ENCODE measurements at places on chromosomes 1 and 21.
A peak's percentile ranks its signal among the peaks of the same experiment; 100 is the strongest.

DNA sequence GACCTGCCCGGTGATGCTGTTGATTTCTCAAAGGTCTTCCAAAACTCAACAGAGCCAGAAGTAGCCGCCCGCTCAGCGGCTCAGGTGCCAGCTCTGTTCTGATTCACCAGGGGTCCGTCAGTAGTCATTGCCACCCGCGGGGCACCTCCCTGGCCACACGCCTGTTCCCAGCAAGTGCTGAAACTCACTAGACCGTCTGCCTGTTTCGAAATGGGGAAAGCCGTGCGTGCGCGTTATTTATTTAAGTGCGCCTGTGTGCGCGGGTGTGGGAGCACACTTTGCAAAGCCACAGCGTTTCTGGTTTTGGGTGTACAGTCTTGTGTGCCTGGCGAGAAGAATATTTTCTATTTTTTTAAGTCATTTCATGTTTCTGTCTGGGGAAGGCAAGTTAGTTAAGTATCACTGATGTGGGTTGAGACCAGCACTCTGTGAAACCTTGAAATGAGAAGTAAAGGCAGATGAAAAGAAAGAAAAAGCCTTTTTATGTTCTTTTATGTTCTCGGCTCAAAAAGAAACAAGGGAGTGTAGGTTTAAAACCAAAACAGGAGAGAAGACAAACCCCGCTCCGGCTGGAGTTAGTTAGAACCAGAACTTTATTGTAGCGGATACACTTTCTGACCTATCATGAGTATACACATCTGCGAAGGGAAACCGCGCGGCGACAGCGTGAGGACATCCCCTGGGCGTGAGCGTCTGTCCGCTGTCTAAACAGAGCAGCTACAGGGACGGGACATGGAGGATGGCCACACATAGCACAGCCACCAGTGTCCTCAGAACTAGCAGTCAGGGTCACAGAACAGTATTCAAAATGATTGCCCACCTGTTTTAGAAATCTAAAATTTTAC lies 77.1 kb downstream of the PIK3CD start:
- no peak for DNase-seq

DNA sequence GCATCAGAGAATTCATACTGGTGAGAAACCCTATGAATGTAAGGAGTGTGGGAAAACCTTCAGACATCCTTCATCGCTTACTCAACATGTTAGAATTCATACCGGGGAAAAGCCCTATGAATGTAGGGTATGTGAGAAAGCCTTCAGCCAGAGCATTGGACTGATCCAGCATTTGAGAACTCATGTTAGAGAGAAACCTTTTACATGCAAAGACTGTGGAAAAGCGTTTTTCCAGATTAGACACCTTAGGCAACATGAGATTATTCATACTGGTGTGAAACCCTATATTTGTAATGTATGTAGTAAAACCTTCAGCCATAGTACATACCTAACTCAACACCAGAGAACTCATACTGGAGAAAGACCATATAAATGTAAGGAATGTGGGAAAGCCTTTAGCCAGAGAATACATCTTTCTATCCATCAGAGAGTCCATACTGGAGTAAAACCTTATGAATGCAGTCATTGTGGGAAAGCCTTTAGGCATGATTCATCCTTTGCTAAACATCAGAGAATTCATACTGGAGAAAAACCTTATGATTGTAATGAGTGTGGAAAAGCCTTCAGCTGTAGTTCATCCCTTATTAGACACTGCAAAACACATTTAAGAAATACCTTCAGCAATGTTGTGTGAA lies 12.8 kb downstream of the ZFP69B start:
- DNase-seq: no peak

DNA sequence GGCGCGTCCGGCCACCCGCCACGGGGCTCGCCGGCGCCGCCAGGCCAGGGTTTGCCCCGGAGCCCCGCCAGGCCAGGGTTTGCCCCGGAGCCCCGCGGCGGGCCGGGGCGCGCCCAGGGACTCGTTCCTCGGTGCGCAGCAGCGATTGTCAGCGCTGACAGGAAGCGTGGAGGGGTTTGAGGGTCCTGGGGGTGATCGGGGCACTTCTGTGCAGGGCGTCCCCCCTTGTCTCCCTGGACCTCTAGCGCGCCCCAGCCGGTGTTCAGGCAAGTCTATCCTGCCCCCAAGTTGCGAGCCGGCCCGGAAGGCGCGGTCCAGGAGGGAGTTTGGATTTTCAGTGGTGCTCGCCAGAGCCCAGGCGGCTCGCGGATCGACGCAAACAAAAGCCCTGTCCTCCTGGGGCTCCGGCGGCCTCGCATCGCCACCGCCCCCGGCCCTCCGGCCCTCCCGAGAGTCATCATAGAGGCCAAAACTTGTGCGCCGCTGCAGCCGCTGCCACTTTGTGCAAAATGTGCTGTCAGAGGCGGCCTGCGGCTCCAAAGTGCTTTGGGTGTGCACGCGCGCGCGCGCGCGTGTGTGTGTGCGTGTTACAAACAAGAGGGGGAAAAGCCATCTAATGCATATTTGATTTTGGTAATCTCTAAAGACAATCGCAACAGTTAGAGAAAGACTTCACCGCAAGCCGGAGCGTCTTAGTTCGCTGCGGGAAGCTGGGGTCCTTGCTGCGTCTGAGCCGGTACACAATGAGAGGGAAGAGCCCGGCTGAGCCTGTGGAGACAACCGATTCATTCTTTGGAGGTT lies 1.0 kb downstream of the ROR1 start:
- peak; percentile 28 for DNase-seq

DNA sequence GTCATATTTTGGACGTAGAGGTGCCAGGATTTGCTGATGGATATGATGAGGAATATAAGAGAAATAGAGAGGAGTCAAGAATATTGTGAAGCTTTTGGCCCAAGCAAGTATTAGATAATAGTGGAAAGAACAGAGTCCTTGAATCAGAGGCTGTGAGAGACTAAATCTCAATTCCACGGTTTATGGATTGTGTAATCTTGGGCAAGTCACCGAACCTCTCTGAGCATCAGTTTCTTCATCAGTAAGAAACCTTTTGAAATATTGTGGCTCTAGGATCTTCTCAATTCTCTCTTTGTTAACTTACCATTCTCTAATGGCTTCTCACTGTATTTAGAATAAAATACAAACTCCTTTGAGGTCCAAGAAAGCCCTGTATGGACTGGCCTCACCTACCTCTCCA lies 77.6 kb downstream of the RPS6KA1 start:
- no peak for DNase-seq

DNA sequence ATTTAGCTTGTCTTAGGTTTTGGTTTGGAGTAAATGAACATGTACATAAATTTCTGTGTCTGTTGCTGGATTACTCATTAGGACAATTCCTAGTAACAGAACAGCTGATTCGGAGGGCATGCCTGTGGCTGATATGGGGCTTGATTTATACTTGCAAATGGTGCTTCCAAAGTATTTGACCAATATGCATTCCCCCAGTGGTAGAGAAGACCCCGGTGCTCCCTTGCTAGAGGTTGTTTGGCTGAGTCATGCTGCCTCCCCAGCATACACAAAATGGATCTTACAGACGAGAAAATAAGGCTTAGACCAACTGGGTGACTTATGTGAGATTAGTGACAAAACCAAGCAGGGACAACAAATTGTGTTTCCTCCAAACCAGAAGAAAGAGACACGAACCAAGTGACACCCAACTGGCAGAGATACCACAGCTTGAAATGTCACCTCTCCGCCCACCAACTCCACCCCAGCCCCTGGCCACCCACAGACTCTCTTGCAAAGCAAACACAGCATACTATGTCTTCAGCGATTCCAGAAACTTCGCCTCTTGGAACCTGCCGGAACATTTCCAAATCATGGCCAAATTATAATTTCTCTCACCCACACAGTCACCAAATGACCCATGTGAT lies 75.9 kb upstream of the ETS2 start:
- no peak for DNase-seq

DNA sequence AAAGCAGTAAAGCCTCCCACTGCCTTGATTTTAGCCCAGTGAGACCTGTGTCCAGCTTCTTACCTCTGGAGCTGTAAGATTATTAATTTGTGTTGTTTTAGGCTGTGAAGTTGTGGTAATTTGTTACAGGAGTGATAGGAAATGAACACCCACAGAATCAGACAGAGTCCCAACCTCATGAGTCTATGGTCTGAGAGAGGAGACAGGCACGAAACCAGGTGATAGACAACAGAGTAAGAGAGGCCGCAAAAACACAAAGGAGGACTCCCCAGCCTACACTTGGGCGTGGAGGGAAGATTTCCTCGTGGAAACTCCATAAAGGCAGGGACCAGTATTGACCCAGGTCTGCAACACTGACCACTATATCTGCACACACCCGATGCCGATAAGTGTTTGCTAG lies 234.6 kb upstream of the JUN start:
- DNase-seq: no peak

DNA sequence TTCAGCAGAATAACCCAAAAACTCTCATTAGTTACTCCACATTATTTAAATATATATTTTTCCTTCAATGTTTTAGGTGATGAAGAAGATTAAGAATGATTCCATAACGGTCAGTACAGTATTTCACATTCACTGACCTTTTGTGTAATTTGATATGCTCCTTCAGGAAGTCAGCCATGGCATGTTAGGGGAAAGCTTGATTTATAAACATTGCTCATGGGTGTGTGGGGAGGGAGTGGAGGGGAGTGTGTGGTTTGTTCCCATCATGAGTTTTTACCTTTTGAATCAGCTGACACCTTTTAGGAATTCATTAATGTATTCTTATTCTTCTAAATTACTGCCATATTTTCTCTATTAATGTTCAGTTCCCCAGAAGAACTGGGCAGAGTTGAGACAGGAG lies 240.2 kb downstream of the ATG4C start:
- DNase-seq: no peak

GRCh38 chr1:236016782-236017400 lies 48.0 kb downstream of the NID1 start:
- DNase-seq: no peak

DNA sequence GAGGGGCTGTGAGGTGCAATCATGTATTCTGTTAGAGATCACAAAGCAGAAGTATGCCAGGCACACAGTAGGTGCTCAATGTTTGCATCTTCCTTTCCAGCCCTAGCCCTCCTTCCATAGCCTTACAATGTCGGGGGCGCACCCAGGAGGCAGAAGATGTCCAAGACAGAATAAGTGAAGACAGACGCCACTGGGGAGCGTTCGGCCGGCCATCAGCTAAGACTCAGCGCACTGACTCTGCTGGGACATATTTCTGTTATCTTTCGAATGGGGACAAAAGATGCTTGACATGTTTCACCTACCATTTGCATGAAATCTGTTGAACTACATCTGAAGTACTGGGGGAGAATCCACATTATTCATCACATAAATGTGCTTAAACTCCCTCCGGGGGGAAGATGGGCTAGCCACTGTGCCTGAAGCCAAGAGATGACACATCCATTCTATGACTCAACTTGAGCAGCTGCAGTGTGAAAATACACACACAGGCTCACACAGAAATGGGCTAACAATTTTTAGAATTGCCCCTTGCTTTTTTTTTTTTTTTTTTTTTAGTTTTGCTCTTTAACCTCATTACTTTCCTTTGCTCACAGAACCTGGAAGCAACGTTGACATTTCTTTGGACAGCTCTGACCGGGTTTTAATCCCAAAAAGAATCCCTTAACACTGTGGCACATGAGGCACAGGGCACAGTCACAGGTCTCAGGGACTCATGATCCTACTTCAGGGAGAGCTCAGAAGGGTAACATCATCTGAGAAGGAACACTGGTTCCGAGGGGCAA lies 7.9 kb downstream of the TIAM1 start:
- peak; percentile 57 for DNase-seq

DNA sequence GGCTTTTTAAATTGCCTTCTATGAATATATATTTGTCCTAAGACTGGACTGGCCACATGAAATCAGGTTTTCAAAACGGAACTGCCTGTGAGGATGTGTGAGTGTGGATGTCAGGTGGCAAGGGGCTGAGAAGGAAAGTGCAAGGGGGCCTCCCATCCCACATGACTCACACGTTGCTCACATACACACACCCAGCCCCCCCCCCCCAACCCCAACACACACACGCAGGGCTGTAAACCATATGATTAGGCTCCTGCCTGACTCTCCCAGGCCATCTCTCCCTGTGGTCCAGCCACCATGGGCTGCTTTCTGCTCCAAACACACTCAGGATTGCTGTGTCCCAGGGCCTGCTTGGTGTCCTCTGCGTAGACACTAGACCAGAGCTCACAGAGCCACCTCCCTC lies 22.4 kb downstream of the DEGS1 start:
- DNase-seq: no peak

DNA sequence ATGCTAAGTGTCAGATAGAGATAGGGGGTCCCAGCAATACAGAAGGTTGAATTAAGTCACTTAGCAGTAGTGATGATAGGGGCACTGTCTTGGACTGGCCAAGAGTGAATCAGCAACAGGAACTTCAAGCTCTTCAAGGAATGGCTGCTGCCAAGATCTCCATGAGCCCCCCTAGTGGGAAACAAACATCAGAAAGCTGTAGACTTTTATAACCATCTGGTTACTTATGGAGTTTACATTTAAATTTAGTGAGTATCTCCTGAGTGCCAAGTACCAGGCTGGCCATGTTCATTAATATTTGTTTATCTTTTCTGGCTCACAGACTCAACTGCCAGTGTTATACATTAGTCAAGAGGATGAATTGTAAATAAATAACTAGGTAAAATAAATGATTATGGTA lies 327.3 kb downstream of the TTLL7 start:
- DNase-seq: peak; percentile 85

- DNase-seq: no peak
Observed at GRCh38 chr1:182309631-182310351, 81.8 kb downstream of the GLUL start.

GRCh38 chr1:32200226-32201010 lies at the start of gene CCDC28B:
TSS of gene CCDC28B (plus strand) at chr1:32200595. CDS start at chr1:32201936, 1,341 bp downstream.
- DNase-seq: peak; percentile 58

DNA sequence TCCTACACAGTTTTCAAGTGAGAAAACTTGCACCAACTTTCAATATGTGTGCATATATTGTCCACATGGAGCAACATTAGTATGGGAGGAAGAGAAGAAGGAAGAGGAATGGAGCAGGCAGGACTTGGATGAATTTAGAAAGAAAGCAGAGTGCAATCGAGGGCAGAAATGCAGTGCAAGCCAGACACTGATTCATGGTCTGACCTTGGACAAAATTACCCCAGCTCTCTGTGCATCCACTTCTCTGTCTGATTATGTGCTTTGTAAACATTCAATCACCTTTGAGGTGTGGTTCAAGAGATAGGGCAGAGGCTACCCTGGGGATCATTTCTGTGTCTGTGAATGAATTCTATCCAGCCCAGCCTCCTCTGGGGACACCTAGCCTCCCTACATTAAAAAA lies 265.2 kb downstream of the TNR start:
- no peak for DNase-seq

- peak; percentile 79 for DNase-seq
Observed at GRCh38 chr1:70487910-70488665, 77.0 kb downstream of the CTH start.

- peak; percentile 35 for DNase-seq
Observed at GRCh38 chr1:157369808-157370521, 182.3 kb downstream of the FCRL5 start.

Data from NCI-H446 (cell line).